ENCODE measurements at places on chromosomes 12 and 14. TPM values are rescaled to one million over a fixed set of nuclear protein-coding genes. Genes with fewer than 3 reads are reported as not detected.

AKAP3 gene
- 5.0 TPM for polyA plus RNA-seq

ARHGEF25 gene
- polyA plus RNA-seq = 35.1 TPM

SLC25A47 gene
- polyA plus RNA-seq = not detected

ADCY4 gene
- polyA plus RNA-seq = 15.6 TPM

PIANP gene
- polyA plus RNA-seq = 16.7 TPM

RNASE1 gene
- polyA plus RNA-seq = 169 TPM

ARID2 gene
- polyA plus RNA-seq = 38.8 TPM

TEX22 gene
- 1.6 TPM for polyA plus RNA-seq

SLC39A5 gene
- polyA plus RNA-seq = 47.2 TPM

NPAS3 gene
- 10.5 TPM for polyA plus RNA-seq

DAO gene
- polyA plus RNA-seq = 0.78 TPM

SERPINA10 gene
- polyA plus RNA-seq = 0.10 TPM

REP15 gene
- 2.1 TPM for polyA plus RNA-seq

LALBA gene
- polyA plus RNA-seq = not detected

NOVA1 gene
- polyA plus RNA-seq = 32.1 TPM

CLEC1A gene
- polyA plus RNA-seq = 3.9 TPM

ZDHHC17 gene
- polyA plus RNA-seq = 71.5 TPM

MYO1H gene
- 0.79 TPM for polyA plus RNA-seq

FOXG1 gene
- 0.04 TPM for polyA plus RNA-seq

ATP23 gene
- 9.5 TPM for polyA plus RNA-seq

TGM1 gene
- 2.0 TPM for polyA plus RNA-seq

GALC gene
- 33.7 TPM for polyA plus RNA-seq

TAS2R42 gene
- not detected for polyA plus RNA-seq

KCTD10 gene
- 50.0 TPM for polyA plus RNA-seq

INHBE gene
- 0.49 TPM for polyA plus RNA-seq

TMPRSS12 gene
- polyA plus RNA-seq = 0.08 TPM

IAPP gene
- polyA plus RNA-seq = not detected

CISTR gene
- polyA plus RNA-seq = not detected

MFAP5 gene
- polyA plus RNA-seq = 0.79 TPM

TESPA1 gene
- 0.34 TPM for polyA plus RNA-seq

P2RX7 gene
- polyA plus RNA-seq = 0.71 TPM

ZNF891 gene
- polyA plus RNA-seq = 3.5 TPM

CELA1 gene
- polyA plus RNA-seq = not detected

ZNF385A gene
- 14.0 TPM for polyA plus RNA-seq

USP44 gene
- 1.7 TPM for polyA plus RNA-seq

C12orf54 gene
- 0.77 TPM for polyA plus RNA-seq

PRB2 gene
- polyA plus RNA-seq = not detected

TAS2R14 gene
- 3.8 TPM for polyA plus RNA-seq

KCNJ8 gene
- polyA plus RNA-seq = 20.4 TPM

PGAM5 gene
- 23.9 TPM for polyA plus RNA-seq

UNC119B gene
- polyA plus RNA-seq = 76.4 TPM

TAS2R31 gene
- 0.65 TPM for polyA plus RNA-seq

TAS2R9 gene
- polyA plus RNA-seq = not detected

Measured in right renal pelvis (tissue), 4 donors.